ENCODE measurements at places on chromosomes 1 and 21.

DNA sequence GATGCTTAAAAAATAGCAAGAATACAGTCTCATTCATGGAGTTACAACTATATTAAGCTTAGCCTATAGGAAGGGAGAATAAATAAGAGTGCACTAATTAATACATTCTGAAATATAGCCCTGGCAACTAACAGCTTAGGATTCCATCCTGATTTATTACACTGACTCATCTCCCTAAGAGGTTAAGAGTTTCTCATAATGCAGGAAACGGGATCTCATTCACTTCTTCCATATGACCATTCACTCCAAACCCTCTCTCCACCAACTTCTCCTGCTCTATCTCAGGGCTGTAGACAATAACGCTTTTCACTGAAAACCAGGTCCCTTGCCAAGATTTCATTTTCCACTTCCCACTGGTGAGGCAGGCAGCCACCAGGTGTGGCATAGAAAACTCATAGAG, 168.5 kb upstream of the PLD5 start:
- DNase-seq = no peak

DNA sequence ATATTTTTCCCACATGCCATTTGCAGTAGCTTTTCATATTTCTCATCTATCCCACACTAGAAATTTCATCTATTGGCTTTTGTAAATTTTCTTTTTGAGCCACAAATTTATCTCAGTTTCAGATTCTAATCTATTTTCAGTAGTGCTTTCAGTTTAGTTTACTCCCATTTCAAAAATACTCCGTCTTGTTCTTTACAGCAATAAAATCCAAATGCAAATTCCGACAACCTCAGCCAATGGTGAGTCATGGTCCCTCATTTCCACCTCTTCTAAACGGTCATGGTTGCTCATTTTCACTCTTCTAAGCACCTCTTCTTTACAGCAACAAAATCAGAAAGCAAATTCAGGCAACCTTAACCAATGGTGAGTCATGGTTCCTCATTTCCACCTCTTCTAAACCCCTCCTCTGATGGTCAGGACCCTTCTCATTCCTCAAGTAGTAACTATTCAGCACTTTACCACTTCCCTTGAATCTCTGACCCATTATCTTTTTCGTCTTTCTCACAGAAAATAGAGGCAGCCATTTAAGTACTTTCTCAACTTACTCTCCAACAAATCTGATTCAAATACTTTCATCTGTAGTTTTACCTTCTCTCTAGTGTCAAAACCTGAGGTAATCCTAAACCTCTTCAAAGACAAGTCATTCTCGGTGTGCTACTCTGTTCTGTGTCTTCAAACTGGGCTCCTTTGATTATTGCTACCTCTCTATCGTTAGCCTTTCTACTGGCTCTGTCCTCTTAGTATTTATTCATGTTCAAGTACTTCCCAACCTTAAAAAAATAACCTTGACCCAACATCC, 34.4 kb downstream of the C21orf91 start:
- peak; percentile 52 for DNase-seq

- DNase-seq = no peak
These were observed 78.8 kb downstream of the C1orf21 start for GRCh38 chr1:184465489-184466146.

GRCh38 chr1:85554630-85555327, 25.8 kb upstream of the CCN1 start:
- no peak for DNase-seq

DNA sequence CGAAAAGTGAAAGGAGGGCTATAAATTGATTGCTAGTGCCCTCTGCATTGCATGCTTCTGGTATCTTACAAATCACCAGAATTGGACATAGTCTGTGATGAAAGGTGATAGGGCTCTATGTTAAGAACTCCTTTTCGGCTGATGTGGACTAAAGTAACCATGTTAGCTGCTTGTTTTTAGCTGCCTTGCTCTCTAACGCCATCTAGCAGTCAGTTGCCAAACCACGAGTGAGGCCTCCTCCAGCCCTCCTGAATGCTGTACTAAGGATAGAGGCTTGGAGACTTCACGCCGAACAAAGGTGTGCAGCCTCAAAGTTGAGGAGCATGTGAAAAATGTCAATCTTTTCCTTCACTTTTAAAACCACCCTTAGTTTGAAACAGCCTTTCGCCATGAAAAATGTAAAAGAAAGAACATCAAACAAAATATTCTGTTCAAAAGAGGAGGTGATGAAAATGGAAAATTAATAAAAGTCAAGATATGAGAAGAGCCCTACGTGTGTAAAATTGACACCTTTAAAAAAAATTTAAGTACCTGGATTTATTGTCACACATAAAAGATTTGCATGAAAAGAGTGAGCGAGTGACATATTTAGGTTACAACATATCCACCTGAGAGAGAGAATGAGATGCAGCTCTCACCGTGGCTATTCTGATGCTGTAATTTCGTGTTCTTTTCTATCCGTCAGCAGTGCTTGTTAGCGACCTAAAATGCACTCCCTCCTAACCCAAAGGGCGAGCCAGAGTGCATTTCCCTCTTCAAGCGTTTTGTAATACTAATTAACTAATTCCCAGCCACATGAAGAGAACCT, 8.1 kb downstream of the LRRC53 start:
- peak; percentile 53 for DNase-seq
